ENCODE measurements at places on chromosomes 2 and 18.
A peak's percentile ranks its signal among the peaks of the same experiment; 100 is the strongest.

GRCh38 chr18:25236736-25237135 is 115.2 kb downstream of the ZNF521 start:
- DNase-seq: no peak

GRCh38 chr18:13626544-13626908 is 99.8 kb downstream of the FAM210A start:
- no peak for DNase-seq

DNA sequence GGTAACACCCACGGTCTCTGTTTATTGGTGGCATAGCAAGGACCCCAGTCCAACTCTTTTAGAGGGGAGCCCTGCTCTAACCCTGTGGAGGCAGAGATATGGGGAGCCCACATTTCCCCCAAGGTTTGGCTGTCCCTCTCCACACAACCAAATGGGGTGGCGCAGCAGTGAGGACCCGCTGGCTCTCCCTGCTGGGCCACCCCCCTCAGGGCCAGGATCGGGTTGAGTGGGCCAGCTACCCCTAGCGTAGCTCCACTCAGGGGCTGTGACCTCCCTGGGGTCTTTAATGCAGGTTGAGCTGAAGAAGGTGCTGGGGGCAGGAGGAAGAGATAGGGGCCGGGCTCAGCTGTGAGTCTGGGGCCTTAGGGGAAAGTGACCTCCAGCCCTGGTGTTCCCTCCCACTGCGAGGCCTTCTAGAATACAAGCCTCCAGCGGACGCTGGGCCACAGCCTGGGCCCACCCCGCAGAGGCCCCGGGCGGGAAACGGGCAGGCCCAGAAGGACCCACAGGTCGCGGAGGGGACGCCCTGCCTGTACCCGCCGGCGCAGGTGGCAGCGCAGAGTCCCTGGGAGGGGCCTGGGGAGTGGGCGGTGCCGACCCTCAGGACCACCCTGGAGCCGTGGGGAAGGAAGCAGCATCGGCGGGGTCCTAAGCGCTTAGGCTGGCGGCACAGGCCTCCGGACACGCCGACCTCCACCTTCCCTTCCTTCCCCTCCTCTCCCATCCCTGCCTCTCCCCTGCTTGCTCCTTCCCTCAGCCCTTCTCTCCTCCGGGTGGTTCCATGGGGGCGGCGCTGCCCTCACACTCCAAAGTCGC is 9.6 kb downstream of the CROCC2 start:
- DNase-seq: no peak

- DNase-seq: peak; percentile 28
Observed at GRCh38 chr2:6877402-6878304, at the start of gene RSAD2. TSS of gene RSAD2 (plus strand) at chr2:6877777. CDS start at chr2:6877801, 24 bp downstream.

GRCh38 chr18:55073834-55074233 is 114.6 kb upstream of the CCDC68 start:
- DNase-seq: no peak

- DNase-seq: no peak
Observed at GRCh38 chr2:77566582-77566981, 44.4 kb upstream of the LRRTM4 start.

- no peak for DNase-seq
Observed at GRCh38 chr2:228444161-228444560, 262.7 kb upstream of the SPHKAP start.

DNA sequence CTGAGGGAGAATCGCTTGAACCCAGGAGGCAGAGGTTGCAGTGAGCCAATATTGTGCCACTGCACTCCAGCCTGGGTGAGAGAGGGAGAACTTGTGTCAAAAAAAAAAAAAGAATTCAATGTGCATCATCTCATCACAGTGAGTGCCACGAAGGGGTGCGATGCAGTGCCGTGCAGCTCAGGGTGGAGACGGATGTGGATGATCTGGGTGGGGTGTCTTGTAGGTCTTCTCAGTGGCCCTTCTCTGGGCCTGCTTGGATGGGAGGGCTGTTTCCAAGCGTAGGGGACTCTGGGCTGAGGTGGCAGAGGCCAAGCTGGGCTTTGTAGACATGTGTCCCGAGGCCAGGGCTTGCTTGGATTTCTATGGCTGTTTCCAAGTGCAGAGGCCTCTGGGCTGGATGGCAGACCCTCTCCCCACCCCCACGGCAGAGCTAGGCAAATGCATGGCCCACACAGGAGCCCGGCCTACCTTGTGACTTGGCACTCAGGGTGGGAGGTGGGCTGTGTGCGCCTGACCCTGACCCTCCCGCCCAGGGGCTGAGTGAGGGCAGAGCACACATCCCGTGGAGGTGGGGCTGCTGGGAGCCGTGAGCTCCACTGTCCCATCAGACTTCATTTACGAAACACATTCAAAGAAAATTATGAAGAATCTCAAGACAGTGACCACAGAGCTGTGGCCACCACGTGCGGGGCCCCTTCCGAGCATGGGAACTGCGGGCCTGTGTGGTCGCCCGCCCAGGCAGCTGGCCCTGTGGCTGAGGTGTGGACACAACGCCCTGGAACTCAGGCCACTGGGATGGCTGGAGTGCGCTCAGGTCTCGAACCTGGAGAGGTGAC is 76.4 kb downstream of the ASB1 start:
- DNase-seq: no peak

DNA sequence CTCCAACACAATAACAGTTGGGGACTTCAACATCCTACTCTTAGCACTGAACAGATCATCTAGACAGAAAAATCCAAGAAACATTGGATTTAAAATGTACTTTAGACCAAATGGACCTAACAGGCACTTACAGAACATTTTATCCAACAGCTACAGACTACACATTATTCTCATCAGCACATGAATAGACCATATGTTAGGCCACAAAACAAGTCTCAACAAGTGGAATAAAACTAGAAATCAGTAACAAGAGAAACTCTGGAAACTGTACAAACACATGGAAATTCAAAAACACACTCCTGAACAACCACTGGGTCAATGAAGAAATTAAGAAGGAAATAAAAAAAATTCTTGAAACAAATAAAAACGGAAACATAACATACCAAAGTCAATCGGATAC is 117.5 kb downstream of the ACVR1 start:
- DNase-seq: no peak

All from NCI-H1092 (cell line).